GM06990 (cell line): ENCODE measurements at places on chromosomes 4 and X.

DNA sequence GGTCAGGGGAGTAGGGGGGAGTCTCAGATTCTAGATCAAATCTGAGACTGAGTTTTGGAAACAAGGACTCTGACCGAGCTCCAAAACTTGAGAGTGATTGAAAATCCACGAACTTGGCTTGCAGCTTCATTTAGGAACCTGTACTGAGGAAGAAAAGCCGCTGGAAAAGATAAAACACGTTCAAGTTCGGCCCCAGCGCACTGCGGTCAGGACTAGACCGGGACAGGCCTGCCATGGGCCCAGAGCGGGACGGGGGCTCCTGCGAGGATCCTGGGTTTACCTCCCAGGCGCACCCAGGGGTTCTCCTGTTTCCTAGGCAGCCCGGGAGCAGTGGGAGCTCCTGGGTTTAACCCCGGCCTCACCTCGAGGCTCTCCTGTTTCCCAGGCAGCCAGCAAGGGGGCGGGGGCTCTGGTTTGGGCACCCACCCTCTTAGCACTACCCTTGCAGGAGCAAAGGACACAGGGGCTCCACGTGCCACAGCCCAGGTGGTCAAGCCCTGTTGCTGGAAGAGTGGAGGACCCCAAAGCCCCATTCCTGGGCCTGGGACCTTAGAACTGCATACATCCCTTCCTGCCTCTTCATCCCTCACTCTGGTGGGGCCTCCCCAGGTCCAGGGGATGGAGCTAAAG is 74.5 kb downstream of the ABLIM2 start:
- DNase-seq = no peak

- no peak for DNase-seq
Measured at GRCh38 chrX:153519569-153520286, 2.3 kb downstream of the ATP2B3 start.

DNA sequence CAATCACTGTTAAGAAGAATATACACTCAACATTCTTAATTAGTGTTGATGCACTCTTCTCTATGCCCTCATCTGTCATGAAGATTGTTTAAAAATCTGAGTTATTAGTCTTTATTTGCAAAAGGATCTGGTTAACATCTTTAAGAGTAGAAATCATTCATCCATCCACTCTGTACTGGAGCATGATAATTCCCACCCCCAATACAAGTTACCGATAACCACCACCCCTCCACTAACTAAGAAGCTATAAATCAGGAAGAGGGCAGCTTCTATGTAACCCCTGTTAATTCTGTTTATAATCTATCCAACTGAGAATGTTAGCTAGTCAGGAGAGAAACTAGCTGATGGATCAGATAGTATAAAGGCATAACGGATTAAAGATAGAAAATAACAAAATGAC is 34.5 kb downstream of the RAB28 start:
- no peak for DNase-seq

GRCh38 chr4:89196745-89197144 is 85.4 kb downstream of the TIGD2 start:
- no peak for DNase-seq

DNA sequence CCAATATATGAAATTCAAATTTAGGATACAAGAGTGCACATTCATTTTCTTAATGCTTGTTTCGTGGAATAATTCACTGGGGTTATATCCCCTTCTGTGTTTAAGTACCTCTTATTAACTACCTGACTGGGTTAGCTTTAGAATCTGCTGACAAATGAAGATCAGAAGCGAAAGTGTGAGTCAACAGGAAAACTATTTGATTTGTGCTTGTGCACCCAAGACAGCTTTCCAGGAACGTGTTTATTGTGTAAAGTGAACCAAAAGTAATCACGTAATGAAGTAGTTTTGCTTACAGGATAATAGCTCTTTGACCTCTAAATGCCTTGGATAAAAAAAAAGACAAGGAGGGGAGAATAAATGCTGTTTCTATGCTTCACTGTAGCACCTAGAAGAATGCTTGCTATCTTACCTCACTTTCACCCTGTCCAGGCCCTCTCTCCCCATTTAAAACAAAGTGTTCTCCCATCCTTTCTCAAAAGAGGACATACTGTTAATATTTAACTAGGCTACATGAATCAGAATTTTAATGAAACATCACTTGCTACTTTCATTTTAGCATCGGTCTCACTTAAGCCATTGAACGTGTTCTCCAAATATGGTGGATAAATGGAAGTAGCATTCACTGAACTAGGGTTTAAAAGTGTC is 141.9 kb downstream of the THOC2 start:
- DNase-seq = peak; percentile 8

DNA sequence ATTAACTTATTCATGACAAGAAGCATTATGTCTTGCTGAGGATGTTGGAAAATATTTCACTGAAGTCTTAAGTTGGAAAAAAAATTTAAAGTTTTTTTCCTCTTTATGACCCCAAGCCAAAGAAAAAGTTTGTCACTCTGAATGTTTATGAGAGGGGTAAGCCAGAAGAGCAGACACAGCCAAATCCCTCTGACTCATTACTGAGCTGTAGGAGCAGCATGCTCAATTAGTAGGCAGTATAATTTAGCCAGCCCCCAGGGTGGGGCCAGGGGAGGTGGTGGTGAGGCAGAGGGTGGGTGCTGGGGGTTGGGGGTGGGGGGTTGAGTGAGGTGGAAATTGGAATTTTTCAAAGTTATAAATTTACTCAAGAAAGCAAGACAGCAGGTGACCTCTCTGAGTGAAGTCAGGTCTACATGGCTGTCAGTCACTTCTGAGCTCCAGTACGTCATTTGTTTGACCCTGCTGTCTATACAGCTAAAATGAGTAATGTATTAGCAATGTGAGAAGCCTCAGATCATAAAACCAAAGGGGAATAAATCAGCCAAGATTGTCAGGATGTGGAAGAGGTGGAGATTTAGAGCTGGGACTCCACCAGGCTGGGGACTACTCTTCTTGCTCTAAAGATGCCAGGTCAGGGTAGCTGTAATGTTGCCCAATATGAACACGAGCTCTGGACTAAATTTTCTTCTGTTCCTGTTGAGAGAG is 98.8 kb upstream of the NDP start:
- DNase-seq = no peak

DNA sequence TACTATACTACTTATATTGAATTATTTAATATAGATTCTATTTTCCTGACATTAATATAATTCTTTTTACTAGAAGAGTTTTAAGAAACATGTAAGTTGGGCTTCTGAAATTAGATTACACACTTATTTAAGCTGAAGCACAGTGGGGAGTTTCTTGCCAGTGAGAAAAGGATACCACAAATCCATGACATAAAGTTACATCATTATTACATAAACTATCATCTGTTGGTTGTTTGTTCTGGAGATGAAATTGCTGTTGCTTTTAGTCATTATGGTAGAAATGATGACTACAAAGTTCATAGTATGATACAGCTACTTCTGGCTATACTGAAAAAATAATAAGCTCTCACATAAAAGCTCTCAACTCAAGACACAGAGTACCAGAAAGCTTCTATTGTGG is 880.4 kb downstream of the PCDH18 start:
- no peak for DNase-seq

- DNase-seq = no peak
Measured at GRCh38 chrX:154800478-154801210, 4.6 kb downstream of the MPP1 start.
